Hematopoietic multipotent progenitor cell treated with erythropoietin and hydrocortisone succinate and interleukin-3 and kit ligand, for 4 days (in vitro differentiated cells): ENCODE measurements at places on chromosomes 7 and 10.
A peak's percentile ranks its signal among the peaks of the same experiment; 100 is the strongest.

GRCh38 chr7:37259319-37259821 lies 189.3 kb downstream of the ELMO1 start:
- peak; percentile 66 for DNase-seq

- DNase-seq = no peak
Measured at GRCh38 chr10:15316145-15316544, 54.9 kb downstream of the FAM171A1 start.

- peak; percentile 79 for DNase-seq
Measured at GRCh38 chr10:93357680-93358079, 124.5 kb downstream of the MYOF start.

- DNase-seq = no peak
Measured at GRCh38 chr7:72309476-72309875, 102.7 kb downstream of the CALN1 start.

DNA sequence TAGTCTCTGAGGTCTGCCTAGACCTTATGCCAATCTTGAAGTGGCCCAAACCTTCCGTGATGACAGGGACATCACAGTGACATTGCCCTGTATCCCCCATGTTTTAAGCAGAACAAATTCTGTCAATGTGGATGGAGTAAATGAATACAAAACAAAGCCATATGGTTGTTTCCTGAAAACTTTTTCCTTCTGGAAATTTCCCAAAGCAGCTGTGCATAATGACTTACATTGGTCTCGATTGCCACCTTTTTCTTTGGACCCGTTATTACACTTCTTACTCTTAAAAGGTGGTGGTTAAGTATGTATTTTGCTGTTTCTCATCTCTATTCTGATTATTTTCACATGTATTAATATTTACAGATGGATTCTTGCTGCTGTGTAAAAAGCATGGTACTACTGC lies 411.2 kb upstream of the KLF6 start:
- no peak for DNase-seq

- DNase-seq = peak; percentile 42
Measured at GRCh38 chr10:59580026-59580863, 129.4 kb downstream of the SLC16A9 start.

DNA sequence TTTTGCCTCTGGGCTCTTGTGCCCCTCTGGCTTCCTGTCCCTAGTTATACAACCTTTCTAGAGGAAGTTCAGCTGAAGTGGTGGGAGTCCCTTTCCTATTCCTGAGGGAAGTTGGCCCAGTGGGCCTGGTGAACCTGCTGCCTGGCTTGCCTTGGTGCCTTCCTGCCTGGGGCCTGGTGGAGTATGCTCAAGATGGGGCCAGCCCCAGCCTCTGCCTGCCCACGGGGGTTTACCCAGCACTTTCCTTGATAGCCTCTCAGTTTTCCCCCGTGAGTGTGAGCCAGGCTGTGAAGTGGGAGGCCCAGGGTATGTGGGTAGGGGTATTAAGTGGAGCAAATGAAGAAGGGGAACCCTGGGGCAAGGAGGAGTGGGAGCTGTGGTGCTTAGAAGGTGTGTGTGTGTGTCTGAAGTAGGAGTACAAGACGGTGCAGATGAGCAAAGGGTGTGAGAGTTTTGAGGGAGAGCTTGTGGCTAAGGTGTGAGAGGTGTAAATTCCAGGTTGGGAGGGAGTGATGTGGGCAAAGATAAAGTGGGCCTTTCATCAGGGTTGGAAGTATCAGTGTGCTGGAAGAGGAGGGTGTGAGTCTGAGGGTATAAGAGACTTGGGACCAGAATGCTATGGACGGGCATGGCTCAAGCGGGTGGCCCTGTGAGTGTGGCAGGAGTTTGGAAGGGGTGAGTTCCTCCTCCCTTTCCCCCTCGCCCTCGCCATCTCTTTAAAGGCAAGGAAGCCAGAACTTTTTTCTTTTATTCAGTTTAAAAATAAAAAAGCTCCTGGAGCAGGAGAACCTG lies 10.9 kb upstream of the PAX2 start:
- no peak for DNase-seq

DNA sequence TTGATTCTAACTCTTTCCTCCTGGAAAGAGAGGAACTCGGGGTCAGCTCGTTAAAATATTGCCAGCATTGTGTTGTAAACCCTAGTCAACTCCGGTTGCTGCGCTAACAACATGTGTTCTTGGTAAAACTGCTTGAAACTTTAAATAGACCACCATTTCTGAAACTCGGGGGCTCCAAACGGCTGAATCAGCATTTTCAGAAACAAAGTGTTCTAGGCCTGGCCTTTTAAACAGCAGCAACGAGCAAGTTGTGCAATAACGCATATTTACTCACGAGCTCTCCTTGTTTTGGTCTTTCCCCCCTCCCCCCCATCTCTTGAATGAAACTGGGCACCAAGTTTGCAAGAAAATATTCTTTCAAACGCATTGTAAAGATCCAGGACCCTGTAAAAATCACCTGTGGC lies 9.2 kb upstream of the GRB10 start:
- peak; percentile 74 for DNase-seq

- DNase-seq = peak; percentile 27
Measured at GRCh38 chr10:42827201-42827600, 44.6 kb downstream of the BMS1 start.

DNA sequence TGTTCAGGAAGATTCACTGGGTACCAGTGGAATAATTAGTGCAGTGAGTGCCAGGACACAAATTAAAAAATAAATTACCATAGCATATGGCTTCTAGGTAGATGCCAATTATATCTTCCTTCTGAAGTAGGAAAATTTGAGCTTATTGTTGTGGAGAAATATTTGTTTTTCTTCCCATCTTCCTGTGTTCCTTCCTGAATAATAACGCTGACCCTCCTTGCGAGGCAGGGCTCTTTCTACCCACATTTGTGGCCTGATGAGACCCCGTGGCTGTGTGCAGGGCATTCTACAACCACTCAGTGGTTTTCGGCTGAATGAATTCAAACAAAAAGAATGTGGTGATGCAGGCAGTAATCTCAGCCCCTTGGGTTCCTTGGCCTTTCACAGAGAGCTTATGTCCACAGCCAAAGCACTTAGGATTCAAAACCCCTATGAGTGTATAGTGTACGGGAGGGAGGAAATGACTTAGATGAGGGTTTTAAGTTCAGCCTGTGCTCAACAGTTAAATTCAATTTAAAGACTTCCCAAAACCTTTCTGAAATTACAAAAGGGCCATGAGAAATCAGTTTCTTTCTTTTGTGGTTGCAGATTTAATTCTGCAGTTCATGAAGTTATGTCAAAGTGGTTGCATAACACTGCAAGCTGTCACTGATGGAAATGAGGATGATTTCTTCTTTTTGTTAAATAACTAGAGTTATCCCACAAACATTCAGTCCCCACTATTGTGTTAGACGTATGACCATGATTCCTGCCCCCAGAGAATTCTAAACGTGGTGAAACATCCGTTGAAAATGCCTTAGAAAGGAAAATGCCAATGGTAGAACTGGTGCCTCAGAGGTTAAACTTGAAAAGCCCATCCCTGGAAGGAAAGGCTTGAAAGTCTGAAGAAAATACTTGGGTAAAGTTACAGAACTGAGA lies 255.3 kb downstream of the FZD1 start:
- no peak for DNase-seq

- no peak for DNase-seq
Measured at GRCh38 chr10:126094537-126094936, 198.2 kb downstream of the FANK1 start.

GRCh38 chr7:155741805-155742204 lies 70.5 kb downstream of the SHH start:
- DNase-seq = no peak
